ENCODE measurements at places on chromosomes 5 and 9.

DNA sequence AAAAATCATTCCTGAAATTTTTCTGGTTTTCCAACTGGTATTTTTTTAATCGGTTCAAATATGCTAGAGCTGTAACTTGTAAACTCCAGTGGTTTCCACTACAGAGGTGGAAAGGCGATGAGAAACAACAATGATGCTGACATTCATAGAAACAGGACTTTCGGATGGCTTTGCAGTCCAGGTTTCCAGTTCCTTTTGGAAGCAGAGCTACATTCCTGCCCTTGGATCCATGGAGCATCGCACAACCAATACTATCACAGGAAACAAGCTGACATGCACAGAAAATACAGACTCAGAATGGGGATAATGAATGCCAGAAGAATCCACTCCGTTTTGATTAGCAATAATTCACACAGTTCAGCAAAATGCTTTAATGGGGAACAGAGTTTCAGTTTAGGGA lies 140.0 kb downstream of the EPB41L4A start:
- DNase-seq = no peak

- DNase-seq = no peak
Measured at GRCh38 chr5:179805070-179805528, 1.6 kb downstream of the MGAT4B start.

DNA sequence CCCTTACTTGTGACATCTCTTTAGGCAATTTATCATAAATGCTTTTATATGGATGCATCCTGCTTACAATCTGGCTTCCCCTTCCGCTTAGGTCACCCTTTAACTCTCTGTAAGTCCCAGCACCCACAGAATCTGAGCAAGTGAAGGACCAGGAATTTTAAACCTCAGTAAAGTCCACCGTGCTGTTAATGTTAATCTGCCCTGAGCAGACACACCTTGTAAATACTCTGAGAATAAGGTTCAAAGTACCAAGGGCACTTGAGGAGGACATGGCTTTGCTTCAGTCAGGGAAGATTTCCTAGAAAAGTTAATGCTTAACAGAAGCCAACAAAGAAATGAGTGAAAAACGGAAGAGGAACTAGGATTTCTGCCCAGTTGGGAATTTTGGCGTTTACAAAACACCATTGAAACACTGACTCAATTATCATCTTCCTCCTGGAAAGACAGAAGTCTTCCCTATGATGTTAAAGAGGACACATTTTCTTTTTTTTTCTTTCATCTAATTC lies 26.4 kb upstream of the TTC39B start:
- DNase-seq = peak; percentile 62

DNA sequence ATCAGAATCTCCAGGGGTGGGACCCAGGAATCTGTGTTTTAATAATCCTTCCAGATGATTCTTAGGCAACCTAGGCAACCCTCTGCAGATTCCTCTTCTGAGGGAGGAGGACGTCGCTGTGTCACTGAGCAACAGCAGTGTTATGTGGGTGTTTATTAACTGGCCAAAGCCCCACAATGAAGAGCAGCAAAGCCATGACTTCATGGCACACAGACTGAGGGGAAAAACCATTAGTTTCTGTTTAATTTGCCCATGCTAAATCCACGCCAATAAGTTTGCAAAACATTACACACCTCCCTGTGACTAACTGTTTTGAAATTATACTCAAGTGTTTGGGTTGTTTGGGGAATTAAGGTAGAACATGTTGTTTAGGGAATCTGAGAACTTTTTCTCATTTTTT lies 83.7 kb upstream of the TMED7 start:
- no peak for DNase-seq

- no peak for DNase-seq
Measured at GRCh38 chr5:138458856-138459255, 6.4 kb upstream of the EGR1 start.

GRCh38 chr9:36665921-36666431 lies 93.3 kb downstream of the MELK start:
- no peak for DNase-seq

DNA sequence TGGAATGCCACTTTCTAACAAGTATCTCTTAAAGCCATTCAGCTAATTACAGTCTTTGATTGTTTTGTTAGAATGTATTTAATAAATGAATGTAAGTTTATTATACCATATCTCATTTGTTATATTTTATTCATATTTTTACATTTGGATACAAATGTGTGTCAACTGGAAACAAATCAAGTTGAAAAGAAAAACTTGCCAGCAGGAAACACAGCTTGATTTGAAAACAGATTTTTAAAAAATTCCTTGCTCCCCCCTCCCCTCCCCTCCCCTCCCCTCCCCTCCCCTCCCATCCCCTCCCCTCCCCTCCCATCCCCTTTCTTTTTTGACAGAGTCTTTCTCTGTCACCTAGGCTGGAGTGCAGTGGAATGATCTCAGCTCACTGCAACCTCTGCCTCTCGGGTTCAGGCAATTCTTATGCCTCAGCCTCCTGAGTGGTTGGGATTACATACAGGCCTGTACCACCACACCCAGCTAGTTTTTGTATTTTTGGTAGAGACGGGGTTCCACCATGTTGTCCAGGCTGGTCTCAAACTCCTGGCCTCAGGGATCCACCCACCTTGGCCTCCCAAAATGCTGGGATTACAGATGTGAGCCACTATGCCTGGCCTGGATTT lies 227.6 kb downstream of the WDR70 start:
- DNase-seq = no peak

GRCh38 chr5:56729488-56729887 lies 85.9 kb upstream of the MAP3K1 start:
- no peak for DNase-seq

- no peak for DNase-seq
Measured at GRCh38 chr9:121071756-121072421, 2.9 kb upstream of the CNTRL start.

GRCh38 chr5:65672796-65673195 lies 48.0 kb downstream of the SHLD3 start:
- DNase-seq = no peak

GRCh38 chr5:10761933-10762775 lies 1.1 kb upstream of the DAP start:
- DNase-seq = no peak

- DNase-seq = no peak
Measured at GRCh38 chr9:130366072-130366471, 78.7 kb upstream of the ASS1 start.

- no peak for DNase-seq
Measured at GRCh38 chr5:117562647-117563046, 988.0 kb upstream of the SEMA6A start.

GRCh38 chr5:89313044-89313443 lies 430.1 kb upstream of the MEF2C start:
- no peak for DNase-seq

- no peak for DNase-seq
Measured at GRCh38 chr9:94300470-94301301, 27.8 kb downstream of the NUTM2F start.

Data from Caco-2 (cell line).